ENCODE measurements at places on chromosomes 7 and 10. TPM values are rescaled to one million over a fixed set of nuclear protein-coding genes. Genes with fewer than 3 reads are reported as not detected.

The GPR141 gene
- total RNA-seq, result not detected

The VWDE gene
- under 0.01 TPM for total RNA-seq

The ABCB1 gene
- total RNA-seq, result not detected

The NACAD gene
- 3.5 TPM for total RNA-seq

The CNNM1 gene
- total RNA-seq, result not detected

The ADIRF gene
- total RNA-seq, result 35.6 TPM

The SORBS1 gene
- 0.35 TPM for total RNA-seq

The CABCOCO1 gene
- total RNA-seq, result 0.53 TPM

The CTAGE4 gene
- total RNA-seq, result 0.71 TPM

The VSIR gene
- total RNA-seq, result 21.6 TPM

The BMPER gene
- 0.35 TPM for total RNA-seq

The ADAM8 gene
- total RNA-seq, result 22.2 TPM

The C10orf90 gene
- total RNA-seq, result not detected

The IKZF5 gene
- 1.9 TPM for total RNA-seq

The CHRM2 gene
- 8.4 TPM for total RNA-seq

The RBM20 gene
- under 0.01 TPM for total RNA-seq

The DPP6 gene
- not detected for total RNA-seq

The FKBP6 gene
- total RNA-seq, result not detected

The HTRA1 gene
- 49.6 TPM for total RNA-seq

The SDHAF3 gene
- 11.8 TPM for total RNA-seq

The ARHGAP19 gene
- total RNA-seq, result 10.8 TPM

The TMEM209 gene
- 11.9 TPM for total RNA-seq

The SPDYE2 gene
- total RNA-seq, result not detected

The C7orf57 gene
- 0.18 TPM for total RNA-seq

The HECW1 gene
- under 0.01 TPM for total RNA-seq

The CYTH3 gene
- total RNA-seq, result 34.9 TPM

The FAM24B gene
- 4.0 TPM for total RNA-seq

The AOC1 gene
- total RNA-seq, result not detected

The CALN1 gene
- not detected for total RNA-seq

The ACSM6 gene
- not detected for total RNA-seq

The GALNT17 gene
- not detected for total RNA-seq

The ATG9B gene
- not detected for total RNA-seq

The LRMDA gene
- not detected for total RNA-seq

The LRRD1 gene
- total RNA-seq, result not detected

The SGPL1 gene
- total RNA-seq, result 23.4 TPM

The AZGP1 gene
- total RNA-seq, result not detected

The EPO gene
- total RNA-seq, result not detected

The ZC3HAV1 gene
- total RNA-seq, result 28.8 TPM

The CARD11 gene
- 3.9 TPM for total RNA-seq

The ADAM12 gene
- total RNA-seq, result 16.7 TPM

The NKX6-2 gene
- total RNA-seq, result not detected

The NPC1L1 gene
- total RNA-seq, result not detected

The SEMA3A gene
- total RNA-seq, result 18.4 TPM

The TSPAN12 gene
- total RNA-seq, result 1.1 TPM

The WDFY4 gene
- not detected for total RNA-seq

The HSPA12A gene
- total RNA-seq, result 12.4 TPM

The KLF14 gene
- total RNA-seq, result not detected

The MYL7 gene
- total RNA-seq, result not detected

The HYAL4 gene
- not detected for total RNA-seq

The UCMA gene
- not detected for total RNA-seq

The PKD2L1 gene
- not detected for total RNA-seq

The SFR1 gene
- total RNA-seq, result 11.0 TPM

The PVRIG gene
- total RNA-seq, result not detected

The NEUROD6 gene
- not detected for total RNA-seq

Measured in myometrial cell (primary cell).